ENCODE measurements at places on chromosomes 4 and X. TPM values are rescaled to one million over a fixed set of nuclear protein-coding genes. Genes with fewer than 3 reads are reported as not detected.

CD38 gene
- total RNA-seq, result 1.4 TPM

CYBB gene
- 4.5 TPM for total RNA-seq

- H3K27me3 ChIP-seq, result no peaks in the 10 kb centered on the region
- DNase-seq, result no peak
- H3K4me3 ChIP-seq, result no peak overlapping the region
- peaks cover 8% of the 10 kb centered on the region for H3K36me3 ChIP-seq
Observed at GRCh38 chrX:46628460-46629371, 55.2 kb downstream of the CHST7 start.

FGF13 gene
- total RNA-seq, result not detected

CRMP1 gene
- total RNA-seq, result not detected
